ENCODE measurements at places on chromosomes 1 and 21. TPM values are rescaled to one million over a fixed set of nuclear protein-coding genes. Genes with fewer than 3 reads are reported as not detected.

Gene ADGRL2
- 72.4 TPM for total RNA-seq

Gene TRAF5
- 14.8 TPM for total RNA-seq

GRCh38 chr1:185279571-185279970 is 37.5 kb downstream of the IVNS1ABP start:
- DNase-seq: no peak

GRCh38 chr1:224684979-224685425 is 68.9 kb downstream of the CNIH3 start:
- DNase-seq: no peak

- DNase-seq: no peak
These were observed 738.8 kb downstream of the PTPRU start for GRCh38 chr1:29975036-29975694.
